Right atrium auricular region (tissue), 2 donors: ENCODE measurements at places on chromosomes 12 and 14. TPM values are rescaled to one million over a fixed set of nuclear protein-coding genes. Genes with fewer than 3 reads are reported as not detected.

- no peak for DNase-seq
These were observed 952 bp downstream of the DRAM1 start for GRCh38 chr12:101878243-101878821.

DNA sequence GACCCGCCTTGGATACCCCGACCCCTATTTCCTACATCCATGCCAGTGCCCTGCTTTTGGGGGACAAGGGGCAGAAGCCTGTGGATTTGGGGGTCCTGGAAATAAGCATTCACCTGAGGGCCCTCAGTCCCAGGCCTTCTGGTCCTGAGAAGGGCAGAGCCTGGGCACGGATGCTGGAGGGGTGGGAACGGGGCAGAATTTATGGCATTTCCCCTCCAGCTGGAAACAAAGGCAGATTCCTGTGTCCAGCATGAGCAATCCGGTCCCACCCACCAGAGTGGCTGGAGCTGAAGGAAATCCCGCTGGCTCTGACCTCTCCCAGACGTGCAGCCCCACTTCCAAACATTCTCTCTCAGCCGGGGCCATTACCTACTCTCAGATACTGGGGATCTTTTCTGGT, 9.3 kb downstream of the ANKRD33 start:
- DNase-seq: no peak

- no peak for DNase-seq
These were observed 240.4 kb upstream of the MGAT4C start for GRCh38 chr12:86496595-86496994.

Gene PIWIL1
- total RNA-seq: not detected

DNA sequence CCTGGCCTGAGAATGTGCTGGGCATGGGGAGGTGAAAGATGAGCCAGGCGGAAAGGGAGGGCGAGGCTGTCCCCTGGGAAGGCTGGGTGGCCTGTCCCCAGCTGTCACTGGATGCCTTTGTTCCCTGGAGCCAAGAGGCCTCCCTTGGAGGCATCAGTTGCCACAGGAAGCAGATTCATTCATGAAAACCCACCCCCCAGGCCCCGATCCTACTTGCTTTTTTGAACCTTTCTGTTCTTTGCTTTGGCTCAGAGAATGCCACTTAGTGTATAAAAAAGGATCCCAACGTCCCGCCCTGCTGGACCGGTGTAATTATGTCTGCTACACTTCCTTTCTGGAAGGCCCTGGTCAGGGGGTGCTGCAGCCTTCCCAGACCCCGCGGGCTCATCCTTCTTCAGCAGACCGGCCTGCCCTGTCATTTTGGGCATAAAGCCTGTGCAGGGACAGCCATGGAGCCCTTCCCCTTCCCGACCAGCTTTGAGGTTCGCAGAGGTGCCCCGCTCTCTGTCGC, 220.2 kb downstream of the SLC41A2 start:
- DNase-seq: no peak

- DNase-seq: no peak
These were observed 17.5 kb upstream of the GXYLT1 start for GRCh38 chr12:42162193-42162592.

Gene CALM1
- 409 TPM for total RNA-seq

GRCh38 chr12:76303989-76304460, 44.2 kb downstream of the BBS10 start:
- no peak for DNase-seq

- no peak for DNase-seq
These were observed 377.0 kb downstream of the NPAS3 start for GRCh38 chr14:33315721-33316120.

Gene ADAM21
- total RNA-seq: 0.35 TPM

- DNase-seq: no peak
These were observed 68.5 kb upstream of the LGR5 start for GRCh38 chr12:71371122-71371521.

DNA sequence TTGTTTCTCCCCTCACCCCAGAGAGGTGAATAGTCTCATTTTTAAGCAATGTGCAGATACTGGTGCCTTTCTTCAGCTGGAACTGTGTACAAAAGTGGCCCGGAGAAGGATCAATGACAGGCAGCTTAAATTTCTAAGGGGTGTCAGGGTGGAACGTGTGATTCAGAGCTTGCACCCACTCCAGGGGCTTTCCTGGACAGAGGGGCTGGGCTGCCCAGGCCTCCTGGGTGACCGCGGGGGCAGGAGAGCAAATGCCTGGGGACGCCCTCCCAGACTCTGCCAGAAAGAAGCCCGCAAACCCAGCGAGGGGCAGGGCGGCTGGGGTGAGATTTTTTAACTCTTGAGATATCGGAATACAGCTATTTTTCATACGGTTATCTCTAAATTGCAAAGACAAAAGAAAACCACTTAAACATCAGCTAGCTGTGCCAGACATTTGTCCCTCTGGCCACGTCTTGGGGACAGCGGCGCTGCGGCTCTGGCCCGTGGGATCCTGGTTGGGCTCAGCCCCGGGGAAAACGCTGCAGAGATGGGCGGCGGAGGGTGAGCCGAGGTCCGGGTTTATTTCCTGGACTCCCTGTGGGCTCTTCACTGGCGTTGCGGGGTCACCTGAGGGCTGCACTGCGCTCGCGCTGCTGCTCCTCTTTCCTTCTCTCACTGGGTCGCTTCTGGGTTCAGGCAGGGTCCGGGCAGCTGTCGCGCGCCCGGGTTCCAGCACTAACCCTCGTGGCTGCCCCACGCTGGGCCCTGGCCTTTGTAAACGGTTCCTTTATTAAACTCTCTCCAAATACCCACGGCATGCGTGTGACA, 35.8 kb downstream of the NFKBIA start:
- DNase-seq: no peak

Gene NRXN3
- total RNA-seq: 2.3 TPM

DNA sequence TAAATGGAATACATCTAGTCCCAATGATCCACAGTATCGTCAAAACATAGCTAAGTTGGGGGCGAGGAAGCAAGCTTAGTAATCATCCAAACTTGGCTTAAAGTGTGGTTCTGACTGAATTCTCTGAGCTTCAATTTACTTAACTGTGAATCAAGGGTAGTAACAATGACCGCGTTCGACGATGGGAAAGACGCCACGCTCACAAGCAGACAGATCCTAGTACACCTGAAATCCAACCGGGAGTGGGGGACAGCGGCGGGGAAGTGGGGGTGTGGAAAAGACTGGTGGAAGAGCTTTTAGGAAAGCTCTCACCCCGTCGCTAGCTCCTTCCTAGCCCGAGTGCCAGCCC, 433 bp downstream of the COX16 start:
- DNase-seq: no peak

DNA sequence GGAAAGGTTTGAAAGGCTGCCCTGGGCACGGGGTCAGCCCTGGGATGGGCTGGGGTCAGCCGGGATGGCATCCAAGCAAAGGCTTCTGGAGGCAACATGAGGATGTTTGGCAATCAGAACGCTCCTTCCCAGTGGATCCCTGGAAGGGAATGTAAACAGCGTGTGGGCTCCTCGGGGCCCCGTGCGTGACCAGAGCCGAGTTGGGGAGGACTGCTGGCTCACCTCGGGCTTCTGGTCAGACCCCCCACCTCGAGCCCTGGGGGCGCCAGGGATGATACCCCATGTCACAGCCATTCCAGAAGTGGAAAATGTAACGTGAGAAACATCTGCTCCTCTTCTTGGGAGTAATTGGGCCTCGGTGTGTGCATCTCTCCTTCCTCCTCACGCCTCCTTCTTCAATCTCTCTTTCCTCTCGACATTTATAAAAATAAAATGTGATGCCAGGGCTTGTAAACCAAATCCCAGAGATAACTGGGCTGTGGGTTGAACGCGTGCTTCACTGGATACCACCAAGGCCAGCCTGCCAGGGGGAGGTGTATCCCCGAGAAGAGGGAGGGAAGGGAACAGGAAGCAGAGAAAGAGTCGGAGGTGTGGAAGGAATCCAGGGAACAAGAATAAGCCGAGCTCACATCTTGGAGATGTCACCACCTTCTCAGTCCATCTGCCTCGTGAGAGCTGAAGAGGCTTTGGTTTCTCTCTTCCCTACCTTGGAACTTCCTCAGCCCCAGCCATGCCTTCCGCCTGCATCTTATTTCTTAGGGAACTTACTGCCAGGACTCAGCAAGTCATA, 144.8 kb downstream of the NUAK1 start:
- no peak for DNase-seq

- no peak for DNase-seq
These were observed 1276.4 kb downstream of the SLC16A7 start for GRCh38 chr12:60872219-60872618.

Gene DBX2
- total RNA-seq: 0.51 TPM

Gene MLF2
- total RNA-seq: 121 TPM

GRCh38 chr14:76962303-76962660, 66.2 kb downstream of the IRF2BPL start:
- no peak for DNase-seq

Gene APOLD1
- 49.9 TPM for total RNA-seq

DNA sequence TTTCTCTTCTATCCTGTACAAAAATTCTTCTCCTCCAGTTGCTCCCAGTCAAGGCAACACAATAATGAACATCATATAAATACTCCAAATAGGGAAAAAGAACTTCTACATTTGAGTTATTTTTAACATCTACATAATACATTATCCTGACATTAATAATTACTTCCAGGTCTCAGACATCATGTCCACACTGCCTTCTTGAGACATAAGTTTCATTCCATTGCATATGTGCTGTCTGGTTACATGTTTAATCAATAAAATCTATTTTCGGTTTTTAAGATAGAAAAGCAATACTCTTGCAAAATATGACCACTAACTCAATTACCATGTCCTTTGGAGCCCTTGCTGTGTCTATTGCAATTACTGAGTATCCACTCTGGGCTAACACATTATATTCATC, 881.9 kb downstream of the GALC start:
- no peak for DNase-seq

DNA sequence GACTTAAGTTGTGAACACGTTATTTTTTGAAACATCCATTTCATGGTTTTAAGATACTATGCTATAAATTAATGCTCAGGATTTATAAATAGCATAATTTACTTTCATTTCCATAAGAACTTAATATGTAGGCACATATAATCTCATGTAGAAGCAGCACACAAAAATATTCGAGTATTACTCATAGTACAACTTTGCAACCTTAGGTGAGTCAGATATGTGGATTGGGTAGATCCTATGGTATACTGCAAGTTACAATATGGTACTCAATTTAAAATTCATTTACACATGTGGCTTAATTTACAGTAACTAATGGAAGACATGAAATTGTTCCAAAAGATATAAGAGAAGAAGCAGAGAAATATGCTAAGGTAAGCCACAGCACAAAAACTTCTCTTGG, 26.0 kb downstream of the PSMA3 start:
- no peak for DNase-seq

GRCh38 chr12:119589097-119589496, 4.5 kb upstream of the TMEM233 start:
- no peak for DNase-seq

Gene NOVA1
- total RNA-seq: 0.93 TPM

DNA sequence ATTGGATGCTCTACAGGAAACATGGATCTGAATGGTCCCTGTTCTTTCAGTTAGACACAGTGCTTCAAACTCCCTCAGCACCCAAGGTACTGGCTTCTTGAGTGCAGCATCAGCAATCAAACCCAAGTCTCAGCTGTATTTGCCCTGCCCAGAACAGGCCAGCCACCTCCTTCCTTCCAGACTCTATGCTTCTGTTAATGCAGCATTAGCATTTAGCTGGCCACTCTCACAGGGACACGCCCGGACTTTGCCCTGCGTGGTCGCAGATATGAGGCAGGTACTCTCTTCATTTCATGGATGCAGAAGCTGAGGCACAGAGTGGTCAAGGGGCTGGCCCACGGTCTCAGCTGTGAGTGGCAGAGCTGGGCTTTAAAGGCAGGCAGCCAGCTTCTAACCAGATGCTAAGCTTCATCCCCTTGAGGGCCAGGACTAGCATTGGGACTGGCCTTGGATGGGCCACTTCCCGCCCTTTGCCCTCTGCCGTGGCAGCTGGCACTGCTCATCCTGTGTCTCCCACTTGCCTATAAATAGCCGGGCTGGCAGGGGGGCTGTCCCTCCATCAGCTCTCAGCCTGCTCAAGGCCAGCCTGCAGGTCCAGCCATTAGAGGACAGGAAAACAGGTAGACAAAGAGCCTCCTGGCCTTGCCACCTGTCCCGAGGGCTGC, 1.5 kb upstream of the SLC25A47 start:
- DNase-seq: no peak

- DNase-seq: no peak
These were observed 127.7 kb downstream of the APAF1 start for GRCh38 chr12:98772818-98773217.

GRCh38 chr12:129676411-129676810, 227.4 kb downstream of the TMEM132D start:
- no peak for DNase-seq

- no peak for DNase-seq
These were observed 23.4 kb downstream of the NCKAP5L start for GRCh38 chr12:49804821-49805220.

Gene STAC3
- total RNA-seq: 0.59 TPM

- no peak for DNase-seq
These were observed 16.2 kb downstream of the PRORP start for GRCh38 chr14:35138585-35138984.

- DNase-seq: peak; percentile 68
These were observed 127.9 kb upstream of the TMEM132D start for GRCh38 chr12:130031571-130032189.

DNA sequence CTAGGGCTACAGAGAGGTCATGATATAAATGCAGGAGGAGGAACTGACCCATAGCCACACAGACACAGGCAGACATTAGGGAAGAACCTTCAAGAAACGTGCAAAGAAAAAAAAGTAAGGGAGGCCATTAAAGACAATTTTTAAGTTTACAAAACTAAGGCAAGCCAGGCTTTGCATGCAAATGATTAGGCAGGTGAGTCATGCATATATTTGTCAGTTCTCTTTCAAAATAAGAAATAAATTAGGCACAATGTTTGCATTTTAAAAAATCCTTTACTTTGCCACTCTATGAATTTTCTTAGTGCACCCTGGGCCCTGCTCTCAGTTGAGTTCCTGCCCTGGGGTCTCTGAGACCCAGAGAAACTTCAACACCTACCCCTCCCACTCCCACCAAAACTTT, 75.0 kb downstream of the PRMT8 start:
- DNase-seq: no peak

DNA sequence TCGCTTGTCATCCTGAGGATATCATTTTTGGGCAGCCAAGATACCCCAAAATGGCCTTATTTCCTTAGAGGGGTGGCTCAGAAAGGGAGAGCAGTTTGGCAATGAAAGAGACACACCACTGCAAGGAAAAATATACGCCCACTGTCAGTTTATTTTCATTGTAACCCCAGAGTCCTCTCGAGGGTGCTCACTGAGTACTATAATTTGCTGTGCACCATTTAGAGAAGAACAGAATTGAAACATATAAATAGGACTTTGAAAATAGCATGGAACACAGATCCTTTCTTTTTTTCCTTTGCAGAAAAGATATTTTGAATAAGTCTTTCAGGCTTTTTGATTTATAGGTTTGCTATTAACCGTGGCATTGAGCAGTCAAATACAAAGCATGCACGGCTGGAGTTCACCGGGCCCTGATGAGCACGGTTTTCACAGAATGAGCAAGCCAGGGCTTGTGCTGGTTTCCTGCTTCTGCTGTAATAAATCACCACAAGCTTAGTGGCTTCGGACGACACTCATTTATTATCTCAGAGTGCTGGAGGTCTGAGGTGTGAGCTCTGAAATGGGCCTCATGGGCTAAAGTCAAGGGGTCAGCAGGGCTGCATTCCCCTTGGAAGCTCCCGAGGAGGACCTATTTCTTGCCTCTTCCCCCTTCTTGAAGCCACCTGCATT, 152.3 kb downstream of the ZNF664 start:
- no peak for DNase-seq

Gene SLC10A1
- 0.16 TPM for total RNA-seq

GRCh38 chr12:108712165-108712924, 19.0 kb downstream of the CORO1C start:
- no peak for DNase-seq

GRCh38 chr12:33486058-33486457, 46.4 kb upstream of the SYT10 start:
- DNase-seq: no peak
